ENCODE measurements at places on chromosomes 11 and 22. TPM values are rescaled to one million over a fixed set of nuclear protein-coding genes. Genes with fewer than 3 reads are reported as not detected.

DNA sequence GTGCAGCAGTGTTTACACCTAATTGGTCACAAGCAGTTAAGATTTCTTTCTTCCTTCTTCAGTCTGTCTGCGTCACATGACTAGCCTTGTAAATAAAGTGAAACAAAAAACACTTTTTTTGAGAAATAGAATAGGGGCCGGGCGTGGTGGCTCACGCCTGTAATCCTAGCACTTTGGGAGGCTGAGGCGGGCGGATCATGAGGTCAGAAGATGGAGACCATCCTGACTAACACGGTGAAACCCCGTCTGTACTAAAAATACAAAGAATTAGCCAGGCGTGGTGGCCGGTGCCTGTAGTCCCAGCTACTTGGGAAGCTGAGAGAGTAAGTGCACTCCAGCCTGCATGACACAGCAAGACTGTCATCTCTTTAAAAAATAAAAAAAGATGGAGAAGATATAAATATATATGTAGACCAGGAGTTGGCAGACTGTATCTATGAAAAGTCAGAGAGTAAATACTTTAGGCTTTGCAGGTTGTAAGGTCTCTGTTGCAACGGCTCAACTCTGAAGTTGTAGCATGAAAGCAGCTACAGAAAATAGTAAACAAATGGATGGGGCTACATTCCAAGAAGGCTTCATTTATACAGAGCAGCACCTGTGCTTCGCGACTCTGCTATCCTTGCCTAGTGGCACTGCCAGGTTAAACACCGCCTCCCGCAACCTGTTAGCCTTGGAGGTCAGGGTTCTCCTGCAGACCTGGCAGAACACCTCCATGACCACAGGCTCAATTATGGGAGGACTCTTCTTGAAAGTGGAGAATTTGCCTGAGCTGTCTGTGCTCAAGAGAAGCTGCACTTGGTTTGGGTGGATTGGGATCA, 55.9 kb downstream of the PPP6R2 start:
- DNase-seq, result no peak

DNA sequence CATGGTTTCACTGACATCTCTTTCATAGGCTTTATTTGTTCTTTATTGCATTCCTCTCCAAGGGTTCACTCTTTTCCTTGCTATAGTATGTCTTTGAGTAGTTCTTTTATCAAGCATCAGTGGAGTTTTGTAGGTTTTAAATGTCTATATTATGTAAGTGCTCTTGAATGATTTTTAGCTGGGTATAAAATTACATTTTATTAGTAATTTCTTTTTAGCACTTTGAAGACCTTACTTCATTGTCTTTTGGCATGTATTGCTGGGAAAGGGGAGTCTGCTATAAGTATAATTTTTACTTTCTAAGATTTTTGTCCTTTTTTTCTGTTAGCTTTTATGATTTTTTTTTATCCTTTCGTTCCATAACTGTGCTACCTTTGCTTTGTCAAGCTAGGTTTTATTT, 25.5 kb upstream of the CAT start:
- no peak for DNase-seq

DNA sequence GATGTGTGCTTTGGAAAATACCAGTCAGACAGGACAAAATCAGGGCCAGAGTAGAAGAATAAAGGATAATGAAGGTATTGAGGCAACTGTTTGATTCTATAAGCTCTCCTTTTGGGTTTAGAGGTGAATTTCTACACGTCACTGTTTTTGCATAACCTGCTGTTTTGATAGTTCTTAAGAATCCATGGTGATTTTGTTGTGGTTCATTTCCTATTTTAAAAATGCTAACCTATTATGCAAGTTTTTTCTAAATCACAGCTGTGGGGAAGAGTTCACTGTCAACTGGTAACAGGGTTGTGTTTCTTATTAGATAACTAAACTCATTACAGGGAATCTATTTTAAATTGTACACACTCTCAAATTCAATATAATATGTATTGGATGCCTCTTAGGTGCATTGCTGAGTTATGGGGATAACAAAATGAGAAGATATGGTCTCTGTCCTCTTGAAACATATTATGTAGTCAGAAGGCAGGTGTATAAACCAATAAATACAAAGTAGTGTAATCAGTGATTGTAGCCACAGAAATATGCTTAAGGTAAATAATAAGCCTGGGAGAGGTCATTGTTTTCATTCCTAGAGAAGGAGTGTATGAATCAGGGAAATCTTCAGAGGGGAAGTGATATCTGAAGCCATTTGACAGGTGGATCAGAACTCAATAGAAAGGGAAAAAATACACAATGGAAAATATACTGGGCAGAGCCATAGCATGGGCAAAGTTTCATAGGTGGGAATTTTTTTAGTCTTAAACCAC, 192.5 kb downstream of the FAT3 start:
- DNase-seq, result no peak

- DNase-seq, result peak; percentile 75
Measured at GRCh38 chr22:30390974-30391691, 3.9 kb upstream of the RNF215 start.

DNA sequence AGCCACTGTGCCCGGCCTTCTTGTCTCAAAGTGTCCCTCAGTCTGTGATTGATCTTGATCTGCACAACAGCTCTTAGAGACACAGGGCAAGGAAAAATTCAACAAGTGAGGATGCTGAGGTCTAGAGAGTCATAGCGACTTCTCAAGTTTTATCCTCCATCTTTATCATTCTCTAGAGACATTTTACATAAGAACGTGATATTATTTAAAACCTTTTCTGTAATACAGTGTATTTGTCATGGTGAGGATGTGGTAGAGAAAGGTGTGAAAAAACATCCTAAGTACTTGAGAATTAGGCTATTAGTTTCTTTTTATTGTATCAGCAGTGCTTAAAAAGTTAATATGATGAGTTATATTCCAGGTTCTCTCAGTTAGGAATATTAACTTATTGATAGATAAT, 50.2 kb downstream of the EMSY start:
- no peak for DNase-seq

GRCh38 chr11:36381015-36381360, 84.9 kb downstream of the PRR5L start:
- no peak for DNase-seq

DNA sequence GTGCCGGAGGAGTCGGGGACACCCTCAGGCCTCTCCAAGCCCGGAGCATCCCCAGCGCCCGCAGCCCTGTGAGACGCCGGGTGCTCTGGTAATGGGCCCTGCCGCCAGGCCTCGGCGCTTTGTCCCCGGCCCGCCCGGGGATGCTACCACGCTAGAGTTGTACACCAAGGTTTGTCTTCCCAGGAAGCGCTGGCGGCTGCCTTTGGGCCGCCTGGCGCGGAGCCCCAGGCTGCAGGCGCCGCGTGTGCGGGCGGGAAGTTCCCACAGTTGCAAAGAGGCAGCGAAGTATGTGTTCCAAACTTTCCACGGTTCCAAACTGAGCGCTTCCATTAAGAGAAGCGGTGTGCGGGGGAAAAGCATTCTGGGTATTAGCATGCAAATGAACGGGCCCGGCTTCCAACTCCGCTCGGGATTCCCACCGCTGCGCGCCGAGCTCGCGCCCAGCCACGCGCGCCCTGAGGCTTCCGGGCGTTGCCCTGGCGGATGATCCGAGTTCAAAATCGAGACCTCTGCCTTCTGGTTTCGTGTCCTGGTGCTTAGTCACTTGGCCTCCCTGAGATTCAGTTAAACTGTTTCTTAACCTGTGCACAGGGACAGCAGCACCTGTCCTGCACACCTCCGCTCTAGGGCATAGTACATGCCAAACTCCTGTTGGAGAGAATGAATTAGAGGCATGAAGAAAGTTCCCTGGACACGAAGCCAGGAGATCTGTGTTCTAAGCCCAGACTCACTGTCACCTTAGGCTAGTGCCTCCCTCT, 1.3 kb upstream of the PATZ1 start:
- DNase-seq, result peak; percentile 65

BRMS1 gene
- 170 TPM for total RNA-seq

DNA sequence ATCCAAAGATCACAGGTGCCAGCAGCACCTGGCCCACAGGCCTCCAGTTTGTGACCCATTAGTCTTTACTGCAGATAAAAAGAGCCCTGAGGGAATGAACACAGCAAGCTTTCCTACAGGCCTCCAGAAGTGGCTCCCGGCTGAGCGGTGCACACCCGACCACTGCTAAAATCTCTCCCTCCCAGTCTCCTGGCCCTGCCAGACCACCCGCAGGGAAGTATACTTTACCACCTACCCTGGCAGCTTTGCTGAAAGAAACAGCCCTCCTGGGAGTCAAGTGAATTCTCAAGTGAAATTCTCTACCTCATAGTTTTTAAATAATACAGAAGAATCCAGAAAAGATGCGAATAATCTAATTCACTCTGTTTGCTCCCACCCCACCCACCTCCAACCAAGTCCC, 15.4 kb upstream of the MTNR1B start:
- no peak for DNase-seq

- peak; percentile 34 for DNase-seq
Measured at GRCh38 chr11:124740277-124740882, 638 bp downstream of the NRGN start.

- DNase-seq, result no peak
Measured at GRCh38 chr11:46382646-46383403, 1.4 kb downstream of the MDK start.

C22orf42 gene
- total RNA-seq, result not detected

DNA sequence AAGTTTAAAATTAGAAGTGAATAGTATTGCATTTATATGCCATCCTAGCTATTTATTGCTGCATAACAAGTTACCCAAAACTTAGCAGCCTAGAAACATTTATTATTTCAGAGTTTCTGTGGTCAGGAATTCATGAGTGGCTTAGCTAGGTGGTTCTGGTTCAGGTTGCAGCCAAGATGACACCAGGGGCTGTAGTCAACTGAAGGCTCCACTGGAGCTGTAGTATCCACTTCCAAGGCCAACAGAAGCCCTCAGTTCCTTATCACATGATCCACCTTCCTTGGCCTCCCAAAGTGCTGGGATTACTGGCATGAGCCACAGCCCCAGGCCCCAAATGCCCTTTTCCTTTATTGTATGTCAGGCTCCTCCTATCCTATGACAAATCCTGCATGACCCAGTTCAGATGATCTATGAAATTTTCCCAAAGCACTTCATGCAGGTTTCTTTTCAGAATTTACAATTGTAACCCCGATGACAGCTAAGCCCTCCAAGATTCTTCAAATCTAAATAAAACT, 6.1 kb upstream of the ALG8 start:
- no peak for DNase-seq

POLD3 gene
- 11.2 TPM for total RNA-seq

DNA sequence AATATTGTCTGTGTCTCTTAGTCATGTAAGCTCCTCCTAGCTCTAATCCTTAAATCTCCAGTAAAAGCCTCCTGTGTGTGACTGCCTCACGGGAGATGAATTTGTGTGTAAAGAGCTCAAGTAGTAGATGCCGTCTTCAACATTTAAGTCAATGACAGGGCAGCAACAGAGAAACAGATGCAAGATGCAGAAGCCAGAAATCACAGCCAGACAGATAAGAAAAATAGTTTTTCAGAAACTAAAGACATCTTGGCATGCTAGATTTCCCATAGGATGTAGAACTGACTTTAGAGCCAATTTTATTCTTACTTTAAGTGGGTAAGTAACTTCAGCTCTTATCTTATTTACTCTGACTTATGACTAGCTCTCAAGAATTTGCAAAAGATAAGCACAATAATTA, 652.8 kb downstream of the KCNA4 start:
- no peak for DNase-seq

- no peak for DNase-seq
Measured at GRCh38 chr11:128790196-128790595, 76.9 kb downstream of the KCNJ1 start.

- no peak for DNase-seq
Measured at GRCh38 chr11:45105984-45106375, 40.5 kb upstream of the PRDM11 start.

VSIG10L2 gene
- not detected for total RNA-seq

GRCh38 chr11:5689551-5689983, at the start of gene TRIM22:
Gene TRIM22, plus strand, starts transcription at chr11:5689790. Its CDS starts 6,443 bp downstream, at chr11:5696233.
- DNase-seq, result peak; percentile 56

DNA sequence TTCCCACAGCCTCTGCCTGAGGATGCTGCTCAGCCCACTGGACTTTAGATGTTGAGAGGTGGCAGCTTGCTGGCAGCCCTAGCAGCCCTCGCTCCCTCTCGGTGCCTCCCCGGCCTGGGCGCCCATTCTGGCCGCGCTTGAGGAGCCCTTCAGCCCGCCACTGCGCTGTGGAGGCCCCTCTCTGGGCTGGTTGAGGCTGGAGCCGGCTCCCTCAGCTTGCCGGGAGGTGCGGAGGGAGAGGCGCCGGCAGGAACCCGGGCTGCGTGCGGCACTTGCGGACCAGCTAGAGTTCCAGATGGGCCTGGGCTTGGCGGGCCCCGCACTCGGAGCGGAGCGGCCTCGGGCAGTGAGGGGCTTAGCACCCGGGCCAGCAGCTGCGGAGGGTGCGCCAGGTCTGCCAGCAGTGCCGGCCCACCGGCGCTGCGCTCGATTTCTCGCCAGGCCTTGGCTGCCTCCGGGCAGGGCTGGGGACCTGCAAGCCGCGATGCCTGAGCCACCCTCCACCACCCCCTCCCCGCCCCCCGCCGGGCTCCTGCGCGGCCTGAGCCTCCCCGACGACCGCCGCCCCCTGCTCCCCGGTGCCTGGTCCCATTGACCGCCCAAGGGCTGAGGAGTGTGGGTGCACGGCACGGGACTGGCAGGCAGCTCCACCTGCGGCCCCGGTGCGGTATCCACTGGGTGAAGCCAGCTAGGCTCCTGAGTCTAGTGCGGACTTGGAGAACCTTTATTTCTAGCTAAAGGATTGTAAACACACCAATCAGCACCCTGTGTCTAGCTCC, 446.2 kb downstream of the INSC start:
- no peak for DNase-seq

DNA sequence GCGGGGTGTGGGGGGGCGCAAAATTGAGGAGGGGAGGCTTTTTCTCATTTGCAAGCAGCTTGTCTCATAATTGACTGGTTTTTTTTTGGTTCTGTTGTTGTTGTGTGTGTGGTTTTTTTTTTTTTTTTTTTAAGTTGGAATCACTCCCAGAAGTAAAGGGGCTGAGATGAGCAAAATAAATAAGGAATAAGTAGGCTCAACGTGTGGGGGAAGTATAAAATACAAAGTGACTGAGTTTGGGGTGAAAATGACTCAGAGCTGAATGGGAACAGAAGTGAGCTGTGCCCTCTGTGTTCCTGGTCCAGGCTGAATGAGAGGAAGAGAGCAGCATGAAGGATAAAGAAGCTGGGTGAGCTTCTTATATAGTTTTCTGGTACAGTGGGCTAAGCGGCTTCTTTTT, 90.0 kb downstream of the GRIK4 start:
- DNase-seq, result no peak

DNA sequence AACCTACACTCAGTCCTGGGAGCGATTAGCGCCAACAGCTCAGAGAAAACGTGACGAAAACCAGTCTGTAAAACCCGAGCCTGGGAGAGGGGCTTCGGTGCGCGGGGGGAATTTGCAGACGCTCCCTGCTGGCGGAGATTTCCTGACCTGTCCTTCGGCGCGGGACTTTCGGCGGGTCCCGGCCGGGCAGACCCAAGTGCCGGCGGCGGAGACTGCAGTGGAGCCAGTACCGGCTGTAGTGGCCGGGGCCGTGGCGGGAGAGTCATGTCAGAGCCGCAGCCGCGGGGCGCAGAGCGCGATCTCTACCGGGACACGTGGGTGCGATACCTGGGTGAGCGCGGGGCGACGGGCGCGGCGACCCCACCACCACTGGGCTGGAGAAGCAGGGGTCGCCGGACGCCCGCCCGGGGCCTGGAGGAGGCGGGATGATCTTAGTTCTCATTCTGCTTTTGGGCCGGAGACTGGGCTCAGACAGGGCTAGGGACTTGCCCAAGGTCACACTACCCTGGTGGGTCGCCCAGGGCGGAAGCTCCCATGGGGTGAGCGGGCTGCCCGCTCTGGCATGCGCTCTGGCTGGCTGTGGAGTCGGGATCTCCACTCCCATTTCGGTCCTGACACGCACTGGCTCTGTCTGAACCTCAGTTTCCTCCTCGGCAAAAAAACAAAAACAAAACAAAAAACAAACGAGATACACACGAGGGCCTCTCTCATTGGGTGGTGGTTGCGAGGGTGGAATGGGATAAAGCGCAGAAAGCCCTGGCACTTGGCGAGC, at the start of gene MTFP1:
Gene MTFP1, plus strand, starts transcription at position 153 of the 772 bp plus-strand sequence. Its CDS starts 112 bp downstream, at position 265.
- peak; percentile 76 for DNase-seq

All from SJSA1 (cell line).